Stimulated activated CD4-positive, alpha-beta T cell treated with anti-CD3 and anti-CD28 coated beads, Interleukin-4, amount 100 ng/mL, for 48 hours (primary cell): ENCODE measurements at places on chromosomes 13 and 19.
A peak's percentile ranks its signal among the peaks of the same experiment; 100 is the strongest.

DNA sequence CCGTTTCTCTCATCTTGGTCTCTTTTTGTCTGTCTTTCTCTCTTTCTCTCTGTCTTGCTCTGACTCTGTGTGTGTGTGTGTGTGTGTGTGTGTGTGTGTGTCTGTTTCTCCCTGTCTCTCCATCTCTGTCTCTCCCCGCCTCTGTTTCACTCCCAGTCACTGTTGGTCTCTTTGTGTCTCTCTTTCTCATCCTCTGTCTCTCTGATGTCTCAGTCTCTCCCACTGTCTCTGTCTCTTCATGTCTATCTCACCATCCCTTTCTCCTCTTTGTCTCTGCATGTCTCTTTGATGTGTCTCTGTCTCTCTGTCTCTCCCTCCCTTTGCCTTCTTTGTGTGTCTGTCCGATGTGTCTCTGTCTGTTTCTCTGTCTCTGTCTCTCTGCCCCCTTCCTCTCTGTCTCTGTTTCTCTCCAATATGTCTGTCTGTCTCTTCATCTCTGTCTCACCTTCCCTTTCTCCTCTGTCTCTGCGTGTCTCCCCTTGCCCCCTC, 2.5 kb downstream of the NFIC start:
- DNase-seq: no peak

DNA sequence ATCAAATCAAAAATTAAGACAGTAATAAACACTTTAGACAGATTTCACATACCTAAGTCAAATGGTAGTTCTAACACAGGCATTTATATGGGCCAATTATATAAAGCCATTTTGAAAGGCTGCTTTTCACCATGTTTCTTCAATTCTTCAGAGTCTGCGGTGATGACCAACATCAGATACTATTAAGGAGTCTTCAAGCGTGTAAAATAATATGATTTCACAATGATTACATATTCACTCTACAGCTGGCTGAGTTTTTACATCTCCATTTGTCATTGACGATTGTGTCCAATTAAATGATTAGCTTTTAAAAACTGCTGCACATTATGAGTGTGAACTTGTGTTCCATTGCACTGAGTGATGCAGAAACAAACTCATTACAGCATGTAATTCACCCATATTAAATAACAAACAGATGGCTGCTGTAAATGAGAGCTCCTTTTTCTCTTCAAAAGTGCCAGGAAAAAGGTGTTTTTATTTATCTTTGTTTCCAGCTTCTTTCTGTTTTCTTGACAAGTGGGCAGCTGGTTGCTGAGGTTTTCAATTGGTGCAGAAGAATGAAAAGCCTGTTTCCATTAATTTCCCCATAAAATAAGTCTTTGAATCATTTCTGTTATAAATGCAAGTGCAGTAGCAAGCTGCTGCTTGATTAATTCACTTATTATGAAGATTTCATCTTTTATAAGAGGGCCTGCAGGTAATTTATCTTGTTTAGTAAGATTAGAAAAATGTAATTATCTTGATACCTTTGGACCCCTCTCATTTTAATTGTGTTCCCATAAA, 676.1 kb upstream of the KLHL1 start:
- no peak for DNase-seq

GRCh38 chr13:104869501-104869900, 1666.0 kb downstream of the EFNB2 start:
- DNase-seq: no peak

DNA sequence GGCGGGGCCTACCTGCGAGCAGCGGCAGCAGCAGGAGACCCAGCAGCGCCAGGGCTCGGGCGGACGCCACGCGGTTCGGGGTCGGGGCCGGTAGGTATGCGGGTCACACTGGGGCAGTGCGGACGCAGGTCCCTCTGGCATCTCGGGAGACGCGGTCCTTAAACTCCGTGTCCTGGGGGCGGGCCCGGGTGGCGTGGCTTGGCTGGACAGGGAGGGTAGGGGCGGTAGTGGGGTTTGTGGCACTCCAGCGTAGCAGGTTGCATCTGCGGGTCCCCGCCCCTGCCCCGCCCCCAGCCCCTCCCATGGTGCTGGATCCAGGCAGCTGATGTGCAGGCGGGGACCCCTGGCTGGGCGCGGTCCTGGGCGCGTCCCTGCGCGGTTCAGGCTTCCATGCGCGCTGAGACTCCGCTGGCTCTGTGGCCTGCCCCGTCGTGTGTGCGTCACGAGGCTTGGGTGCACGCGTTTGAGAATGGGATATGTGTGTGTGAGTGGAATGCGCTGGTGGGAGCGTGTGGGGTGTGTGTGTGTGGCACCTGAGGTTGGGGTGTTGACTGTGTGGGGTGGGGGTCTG, 96.1 kb downstream of the WTIP start:
- DNase-seq: no peak

DNA sequence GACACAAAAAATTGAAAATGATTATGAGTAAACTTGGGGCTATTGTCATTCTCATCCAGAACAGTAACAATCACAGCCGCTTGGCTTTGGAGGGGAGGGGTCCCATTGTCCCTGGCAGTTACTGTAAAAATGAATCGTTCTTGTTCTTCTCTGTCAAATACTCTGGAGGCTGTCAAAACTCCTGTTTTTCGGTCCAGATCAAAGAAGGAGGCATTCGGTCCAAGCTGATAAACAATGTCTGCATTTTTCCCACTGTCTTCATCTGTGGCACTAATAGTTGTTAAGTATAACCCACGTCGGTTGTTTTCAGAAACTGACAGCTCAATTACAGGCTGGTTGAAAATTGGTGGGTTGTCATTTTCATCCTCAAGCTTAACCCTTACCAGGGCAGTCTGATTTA, 3.4 kb downstream of the PCDH9 start:
- no peak for DNase-seq

- DNase-seq: no peak
These were observed 5.9 kb upstream of the SLC7A10 start for GRCh38 chr19:33231511-33231910.

DNA sequence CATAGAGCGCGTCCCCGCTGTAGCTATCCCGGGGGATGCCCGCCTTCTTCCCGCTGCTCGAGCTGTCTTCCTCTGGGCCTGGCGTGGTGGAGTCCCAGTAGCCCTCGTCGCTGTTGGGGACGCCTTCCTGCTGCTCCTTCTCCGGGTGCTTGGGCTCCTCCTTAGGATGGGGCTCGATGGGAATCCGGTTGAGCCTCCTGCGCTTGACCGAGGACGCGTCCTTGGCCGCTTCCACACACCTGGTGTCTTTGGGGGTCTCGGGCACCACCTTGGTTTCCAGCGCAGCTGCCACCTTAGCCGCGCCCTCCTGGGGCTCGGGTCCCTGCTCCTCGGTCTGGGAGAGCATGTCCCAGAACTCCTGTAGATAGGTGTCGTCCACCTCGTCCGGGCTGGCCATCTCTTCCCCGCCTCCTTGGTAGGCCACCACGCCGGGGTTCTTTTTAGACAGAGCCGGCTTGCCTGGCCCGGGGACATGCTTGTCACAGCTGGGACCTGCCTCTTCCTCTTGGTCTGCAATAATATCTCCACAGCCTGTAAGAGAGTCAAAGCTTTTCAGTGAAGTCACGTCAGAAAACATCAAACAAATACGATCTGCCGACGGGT, 2.0 kb downstream of the AMER2 start:
- DNase-seq: no peak

DNA sequence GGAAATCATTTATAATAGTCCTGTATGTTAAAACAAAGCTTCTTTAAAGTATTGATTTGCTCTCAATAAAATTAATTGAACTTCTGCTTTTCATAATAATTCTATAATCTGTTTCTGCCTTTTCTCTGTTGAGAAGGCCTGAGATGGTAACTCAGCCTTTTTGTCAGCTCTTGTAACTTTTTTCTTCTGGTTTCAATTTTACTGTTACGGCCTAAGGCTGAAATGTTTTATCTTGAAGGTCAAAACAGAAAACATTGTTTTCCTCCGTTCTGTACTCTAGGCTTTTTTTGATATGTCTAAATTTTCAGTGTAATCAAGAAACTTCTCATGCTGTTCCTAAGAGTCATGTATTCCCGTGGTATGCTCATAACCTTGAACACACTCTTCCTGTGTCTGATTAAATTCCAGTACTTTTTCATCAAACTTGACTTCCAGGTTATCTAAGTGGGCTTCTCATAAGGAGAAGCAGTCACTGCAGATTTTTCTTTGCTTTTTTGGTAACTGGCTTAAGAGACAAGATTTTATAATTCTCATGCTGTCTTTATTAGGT, 7.6 kb upstream of the NAXD start:
- no peak for DNase-seq

- no peak for DNase-seq
These were observed 249.9 kb upstream of the GPC6 start for GRCh38 chr13:92976657-92977056.

DNA sequence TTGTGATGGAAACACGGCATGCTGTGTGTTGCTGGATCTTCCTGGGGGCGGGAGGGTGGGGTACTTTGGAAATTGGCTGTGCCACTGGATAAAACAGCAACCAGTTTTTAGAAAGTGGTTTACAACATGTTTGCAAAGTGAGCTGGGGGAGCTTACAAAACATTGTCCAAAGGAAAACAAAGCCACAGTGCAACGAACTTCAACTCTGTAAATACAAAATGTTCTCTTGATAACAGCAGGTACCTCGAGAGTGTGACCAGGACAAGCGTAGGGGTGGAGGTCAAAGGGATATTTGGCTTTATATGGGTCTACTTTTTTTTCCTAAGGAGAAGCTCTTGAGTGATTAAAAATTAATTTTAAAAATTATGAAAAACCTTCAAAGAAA, 2.5 kb downstream of the IGSF23 start:
- no peak for DNase-seq

DNA sequence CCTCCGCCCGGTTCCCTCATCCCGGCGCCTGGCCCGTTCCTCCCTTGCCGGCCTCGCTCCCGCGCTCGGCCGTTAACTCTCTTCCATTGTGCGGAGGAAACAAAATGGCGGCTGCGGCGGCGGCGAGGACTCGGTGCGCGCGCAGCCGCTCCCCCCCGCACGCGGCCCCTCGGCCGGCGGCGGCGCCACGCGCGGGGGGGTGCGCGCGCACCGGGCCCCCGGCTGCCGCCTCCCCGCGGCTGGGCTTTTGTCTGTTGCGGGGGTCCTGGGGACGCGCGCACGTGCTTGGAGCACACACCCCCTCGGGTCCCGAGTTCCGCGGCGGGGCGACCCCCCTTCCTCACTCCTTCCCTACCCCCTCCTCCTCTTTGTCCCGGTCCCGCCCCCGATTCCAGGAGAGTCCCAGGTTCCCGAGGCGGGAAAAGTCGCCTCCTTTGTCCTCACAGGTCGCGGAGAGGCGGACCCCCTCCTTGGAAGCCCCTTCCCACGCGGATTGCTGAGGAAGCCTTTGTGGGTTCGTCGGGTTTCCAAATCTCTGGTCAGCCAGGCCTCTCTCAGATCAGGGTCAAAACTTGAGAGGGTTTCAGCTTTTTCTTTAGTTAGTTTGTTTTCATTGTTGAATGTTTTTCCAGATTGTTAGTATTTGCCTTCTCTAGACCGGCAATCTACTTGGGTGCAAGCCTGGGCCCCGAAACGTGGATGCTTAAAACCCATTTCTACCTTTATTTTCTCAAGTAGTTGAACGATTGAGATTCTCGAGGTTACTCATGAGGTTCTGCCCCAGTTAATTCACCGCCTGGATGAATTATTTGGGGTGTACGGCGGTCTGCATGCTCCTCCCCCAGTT, 687 bp downstream of the ILF3 start:
- peak; percentile 58 for DNase-seq

GRCh38 chr13:33322543-33322809, 36.9 kb upstream of the STARD13 start:
- no peak for DNase-seq

GRCh38 chr13:43089912-43090498, 66.6 kb downstream of the DNAJC15 start:
- DNase-seq: no peak

GRCh38 chr19:39515551-39516191, 732 bp downstream of the SELENOV start:
- no peak for DNase-seq

- DNase-seq: no peak
These were observed 57.8 kb downstream of the MBNL2 start for GRCh38 chr13:97279913-97280312.

GRCh38 chr19:12111943-12112637, 28.1 kb downstream of the ZNF20 start:
- DNase-seq: no peak

GRCh38 chr19:3774621-3775373, 2.8 kb upstream of the RAX2 start:
- no peak for DNase-seq

DNA sequence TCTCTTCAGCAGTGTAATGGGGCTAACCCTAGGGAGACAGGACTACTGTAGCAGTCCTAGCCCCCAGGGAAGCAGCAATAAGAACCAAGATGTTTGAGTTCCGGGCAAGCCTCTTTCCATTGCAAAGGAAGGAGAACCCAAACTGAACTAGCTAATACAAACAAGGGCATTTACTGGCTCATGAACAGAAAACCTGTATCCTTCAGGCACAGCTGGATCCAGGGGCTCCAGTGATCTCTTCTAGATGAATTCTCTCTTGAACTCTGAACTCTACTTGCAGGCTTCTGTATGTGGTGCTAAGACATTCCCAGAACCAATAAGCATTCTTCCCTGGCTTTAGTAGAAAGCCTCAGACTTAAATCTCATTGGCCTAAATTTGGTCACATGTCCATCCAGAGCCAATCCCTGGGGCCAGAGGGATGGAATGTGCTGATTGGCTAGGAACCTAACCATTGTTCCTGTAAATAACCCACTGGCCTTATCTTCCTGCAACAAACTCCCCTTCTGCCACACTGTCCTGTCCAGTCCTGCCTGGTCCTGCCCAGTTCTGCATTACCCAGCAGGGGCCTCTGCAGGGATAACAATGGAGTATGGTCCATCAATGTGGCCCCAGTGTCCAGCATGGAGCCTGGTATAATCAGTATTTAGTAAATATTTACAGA, 3.9 kb upstream of the PODNL1 start:
- no peak for DNase-seq

- no peak for DNase-seq
These were observed 3.6 kb upstream of the MAG start for GRCh38 chr19:35288331-35288730.

- no peak for DNase-seq
These were observed 12.1 kb downstream of the MBNL2 start for GRCh38 chr13:97234236-97234635.

DNA sequence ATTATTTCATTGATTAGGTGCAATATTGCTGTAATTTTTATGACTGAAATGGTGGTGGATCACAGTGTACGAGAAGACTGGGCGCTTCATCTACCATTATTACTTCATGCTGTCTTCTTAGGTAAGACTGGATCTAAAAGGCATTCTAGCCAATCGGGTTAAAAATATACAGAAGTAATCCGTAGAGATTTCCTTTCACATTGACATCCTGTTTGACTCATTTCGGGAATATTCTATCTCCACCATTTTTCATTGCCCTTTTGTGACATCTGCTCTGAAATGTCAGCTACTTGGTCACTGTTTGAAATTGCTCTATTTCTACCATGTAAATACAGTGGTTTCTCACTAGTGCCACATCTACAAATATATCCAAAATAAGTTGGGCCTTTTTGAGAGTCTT, 90.2 kb downstream of the ZAR1L start:
- no peak for DNase-seq

GRCh38 chr19:55016017-55016416, 22.0 kb downstream of the GP6 start:
- no peak for DNase-seq

- DNase-seq: no peak
These were observed 38.6 kb upstream of the ITM2B start for GRCh38 chr13:48194379-48194754.

- DNase-seq: no peak
These were observed 1.3 kb downstream of the CDX2 start for GRCh38 chr13:27967736-27968315.
